ENCODE measurements at places on chromosomes 16 and 17.

- no peak for DNase-seq
Measured at GRCh38 chr16:23572394-23572793, 14.9 kb downstream of the UBFD1 start.

DNA sequence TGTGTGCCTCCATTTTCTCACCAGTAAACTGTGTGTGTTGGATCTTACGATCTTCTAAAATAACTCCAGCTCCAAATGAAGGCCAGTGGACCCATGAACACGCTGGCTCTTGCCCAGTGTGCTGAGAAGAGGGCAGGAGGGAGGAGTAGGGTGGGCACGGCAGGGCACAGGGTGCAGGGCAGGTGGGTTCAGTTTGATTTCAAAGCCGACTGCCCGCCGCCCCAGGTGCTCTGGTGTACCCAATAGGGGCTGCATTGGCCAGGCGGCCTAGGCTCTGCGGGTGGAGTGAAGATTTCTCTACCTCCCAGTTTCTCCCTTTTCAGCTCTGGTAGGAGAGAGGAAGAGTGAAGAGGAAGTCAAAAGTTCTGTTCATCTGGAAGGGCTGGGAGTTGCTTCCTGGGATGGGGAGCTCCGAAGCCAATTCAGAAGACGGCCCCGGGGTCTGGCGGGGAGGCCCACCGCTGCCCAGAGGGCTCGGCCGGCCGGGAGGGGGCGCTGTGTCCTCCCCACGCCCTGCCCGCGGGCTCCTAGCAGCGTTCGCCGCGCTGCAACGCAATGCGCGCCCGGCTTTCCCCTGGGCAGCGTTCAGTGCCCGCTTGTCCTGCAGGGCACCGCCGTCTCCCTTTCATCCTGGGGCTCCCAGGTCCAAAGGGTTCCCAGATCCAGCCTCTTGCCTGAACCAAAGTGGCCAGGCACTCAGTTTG, 1.1 kb upstream of the CRHR1 start:
- peak; percentile 80 for DNase-seq

DNA sequence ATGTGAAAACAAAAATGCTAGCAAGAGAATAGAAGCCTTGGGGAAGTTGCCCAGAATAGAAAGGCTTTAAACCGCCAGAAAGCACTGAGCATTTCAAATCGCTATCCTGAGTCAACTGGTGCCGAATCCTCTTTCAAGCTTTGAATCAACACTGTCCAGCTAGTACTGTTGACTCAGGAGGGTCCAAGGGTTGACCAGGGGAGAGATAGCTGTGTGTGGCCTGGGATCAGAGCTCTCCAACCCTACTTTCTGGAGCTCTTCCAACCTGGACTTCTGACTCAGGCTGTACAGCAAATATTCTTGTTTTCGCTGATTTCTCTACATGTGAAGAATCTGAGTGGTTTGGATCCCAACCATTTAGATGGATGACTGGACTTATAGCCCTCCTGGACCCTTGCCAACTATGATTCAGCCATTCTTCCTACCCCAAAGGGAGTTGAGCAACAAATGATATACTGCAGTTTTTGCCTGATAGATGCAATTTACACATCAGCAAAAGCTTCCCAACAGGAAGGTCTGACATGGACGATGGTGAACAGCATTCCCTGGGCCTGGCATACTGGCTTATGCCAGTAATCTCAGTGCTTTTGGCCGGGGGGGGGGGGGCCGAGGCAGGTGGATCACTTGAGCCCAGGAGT, 154.0 kb upstream of the SDK2 start:
- no peak for DNase-seq

- DNase-seq: peak; percentile 63
Measured at GRCh38 chr16:89922477-89922883, 662 bp upstream of the TUBB3 start.

- no peak for DNase-seq
Measured at GRCh38 chr17:82524540-82524939, 5.0 kb downstream of the FOXK2 start.

GRCh38 chr17:45410144-45411091, 22.3 kb downstream of the ARHGAP27 start:
- DNase-seq: no peak

DNA sequence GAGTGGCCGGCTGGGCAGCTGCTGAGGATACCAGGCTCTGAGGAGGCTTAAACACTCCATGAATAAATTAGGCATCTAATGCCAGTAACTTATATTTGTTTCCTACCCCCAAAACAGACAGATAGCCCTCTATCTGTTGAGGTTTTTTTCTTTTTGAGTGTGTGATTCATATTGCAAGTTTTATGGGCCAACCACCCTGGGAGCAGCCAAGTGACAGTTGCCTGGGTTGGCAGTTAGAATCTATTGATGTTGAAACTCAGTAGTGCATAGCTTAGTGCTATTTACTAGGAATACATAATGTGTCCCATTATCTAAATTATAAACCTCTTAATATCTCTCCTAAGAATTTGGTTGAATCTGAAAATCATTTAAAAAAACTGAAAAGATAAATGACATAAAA, 397.4 kb downstream of the CA10 start:
- DNase-seq: no peak

DNA sequence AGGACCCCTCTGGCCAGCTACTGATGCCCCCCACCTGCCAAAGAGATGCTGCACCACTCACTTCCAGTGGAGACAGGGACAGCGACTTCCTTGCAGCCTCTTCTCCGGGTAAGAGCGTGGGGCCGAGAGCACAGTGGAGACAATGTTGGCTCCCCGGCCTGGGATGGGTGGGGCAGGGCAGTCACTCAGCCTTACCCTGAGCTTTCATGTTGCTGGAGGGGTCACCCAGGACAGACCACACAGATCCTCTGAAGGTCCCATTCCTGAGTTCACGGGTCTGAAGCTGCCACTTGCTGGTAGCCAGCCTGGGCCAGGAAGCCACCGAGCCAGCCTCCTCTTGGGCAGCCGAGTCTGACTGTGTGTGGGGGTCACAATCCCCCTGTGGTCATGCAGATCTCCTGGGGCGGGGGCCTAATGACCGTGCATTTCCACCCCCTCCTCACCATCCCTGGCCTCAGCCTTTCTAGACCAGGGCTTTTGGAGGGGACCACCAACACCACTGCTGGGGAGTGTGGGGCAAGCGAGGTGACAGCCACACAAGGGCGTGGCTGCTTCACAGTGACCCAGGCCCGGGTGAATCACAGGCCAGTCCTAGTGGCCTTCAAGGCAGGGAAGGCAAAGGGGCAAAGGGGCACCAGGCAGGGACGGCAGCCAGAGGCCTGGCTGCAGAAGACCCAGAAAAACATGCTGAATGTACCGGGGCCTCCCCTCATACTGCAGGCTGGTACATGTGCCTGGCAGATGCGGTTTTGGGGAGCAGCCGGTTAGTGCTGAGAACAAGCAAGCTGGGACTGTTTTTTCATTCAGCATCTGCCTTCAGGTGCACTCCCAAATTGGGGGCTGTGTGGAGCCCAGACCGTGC, 10.4 kb downstream of the TAF1C start:
- no peak for DNase-seq

DNA sequence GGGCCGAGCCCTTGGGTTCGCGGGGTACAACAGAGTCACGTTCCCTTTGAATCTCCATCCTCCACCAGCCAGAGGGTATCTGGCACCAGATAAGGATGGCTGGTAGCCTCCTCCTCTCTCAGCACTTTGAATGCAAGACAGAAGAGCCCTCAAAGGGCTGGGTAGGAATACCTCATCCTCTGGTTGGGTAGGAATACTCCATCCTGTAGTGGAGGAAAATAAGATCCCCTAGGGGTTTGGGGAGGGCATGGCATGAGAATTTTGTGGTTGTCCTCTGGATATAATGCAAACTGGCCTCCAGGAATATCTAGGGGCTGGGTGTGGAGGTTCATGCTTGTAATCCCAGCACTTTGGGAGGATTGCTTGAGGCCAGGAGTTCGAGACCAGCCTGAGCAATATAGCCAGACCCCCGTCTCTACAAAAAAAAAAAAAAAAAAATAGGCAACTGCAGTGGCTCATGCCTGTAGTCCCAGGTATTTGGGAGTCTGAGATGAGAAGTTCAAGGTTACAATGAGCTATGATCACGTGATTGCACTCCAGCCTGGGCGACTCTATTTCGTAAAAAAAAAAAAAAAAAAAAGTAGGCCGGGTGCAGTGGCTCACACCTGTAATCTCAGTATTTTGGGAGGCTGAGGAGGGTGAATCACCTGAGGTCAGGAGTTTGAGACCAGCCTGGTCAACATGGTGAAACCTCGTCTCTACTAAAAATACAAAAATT, 2.7 kb downstream of the IGFBP4 start:
- no peak for DNase-seq

DNA sequence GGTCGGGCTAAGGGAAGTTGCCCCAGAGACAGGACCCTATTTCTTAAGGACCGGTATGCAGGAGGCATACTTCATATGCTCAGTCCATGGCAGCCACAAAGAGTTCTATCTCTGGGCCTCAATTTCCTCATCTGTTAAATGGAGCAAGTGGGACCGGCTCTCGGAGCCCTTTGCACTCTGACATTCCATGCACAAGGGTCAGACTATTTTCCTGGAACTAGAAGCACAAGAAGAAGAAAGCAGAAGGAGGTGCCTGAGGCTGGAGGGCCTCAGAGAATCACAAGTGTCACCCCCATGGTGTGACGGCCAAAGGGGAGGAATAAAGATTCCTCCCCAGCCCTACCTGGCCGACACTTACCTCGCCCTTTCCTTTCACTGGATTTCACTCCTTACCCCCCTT, 115.8 kb downstream of the GSG1L start:
- no peak for DNase-seq

- DNase-seq: peak; percentile 31
Measured at GRCh38 chr17:182050-182751, 751 bp upstream of the DOC2B start.

DNA sequence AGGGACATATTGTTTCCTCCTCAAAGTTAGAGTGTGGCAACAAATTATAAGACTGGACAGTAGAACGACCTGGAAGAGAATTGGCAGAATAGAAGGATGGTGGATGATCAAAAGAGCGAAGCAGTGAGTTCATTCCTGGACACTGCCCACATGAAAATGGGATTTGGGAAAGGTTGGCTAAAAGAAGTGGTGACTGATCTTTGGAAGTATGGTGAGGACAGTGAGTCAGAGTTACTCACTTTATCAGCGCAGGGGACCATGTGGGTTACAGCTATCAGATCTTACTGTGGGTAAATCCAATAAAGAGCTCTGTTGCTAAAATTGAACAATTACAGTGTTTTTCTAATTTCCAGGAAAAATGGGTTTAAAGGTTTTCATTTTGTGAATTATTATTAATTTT, 2.7 kb upstream of the TANC2 start:
- no peak for DNase-seq

DNA sequence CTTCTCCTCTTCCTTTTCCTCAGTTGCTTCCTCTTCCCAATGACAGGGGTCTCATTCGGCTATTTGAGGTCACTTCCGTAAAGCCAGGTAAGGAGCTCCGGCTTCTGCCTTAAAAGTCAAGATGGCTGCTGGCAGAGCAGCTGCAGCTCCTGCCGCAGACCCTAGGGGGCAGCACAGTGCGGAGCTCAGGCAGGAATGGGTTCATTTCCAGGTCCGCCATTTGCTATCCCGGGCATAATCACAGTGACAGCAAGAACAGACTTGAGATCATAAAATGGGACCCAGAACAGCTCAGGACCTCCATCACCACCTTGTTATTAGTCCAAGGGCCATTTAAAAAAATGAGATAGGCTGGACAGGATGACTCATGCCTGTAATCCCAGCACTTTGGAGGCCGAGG, 199.5 kb downstream of the ZNF18 start:
- peak; percentile 13 for DNase-seq

DNA sequence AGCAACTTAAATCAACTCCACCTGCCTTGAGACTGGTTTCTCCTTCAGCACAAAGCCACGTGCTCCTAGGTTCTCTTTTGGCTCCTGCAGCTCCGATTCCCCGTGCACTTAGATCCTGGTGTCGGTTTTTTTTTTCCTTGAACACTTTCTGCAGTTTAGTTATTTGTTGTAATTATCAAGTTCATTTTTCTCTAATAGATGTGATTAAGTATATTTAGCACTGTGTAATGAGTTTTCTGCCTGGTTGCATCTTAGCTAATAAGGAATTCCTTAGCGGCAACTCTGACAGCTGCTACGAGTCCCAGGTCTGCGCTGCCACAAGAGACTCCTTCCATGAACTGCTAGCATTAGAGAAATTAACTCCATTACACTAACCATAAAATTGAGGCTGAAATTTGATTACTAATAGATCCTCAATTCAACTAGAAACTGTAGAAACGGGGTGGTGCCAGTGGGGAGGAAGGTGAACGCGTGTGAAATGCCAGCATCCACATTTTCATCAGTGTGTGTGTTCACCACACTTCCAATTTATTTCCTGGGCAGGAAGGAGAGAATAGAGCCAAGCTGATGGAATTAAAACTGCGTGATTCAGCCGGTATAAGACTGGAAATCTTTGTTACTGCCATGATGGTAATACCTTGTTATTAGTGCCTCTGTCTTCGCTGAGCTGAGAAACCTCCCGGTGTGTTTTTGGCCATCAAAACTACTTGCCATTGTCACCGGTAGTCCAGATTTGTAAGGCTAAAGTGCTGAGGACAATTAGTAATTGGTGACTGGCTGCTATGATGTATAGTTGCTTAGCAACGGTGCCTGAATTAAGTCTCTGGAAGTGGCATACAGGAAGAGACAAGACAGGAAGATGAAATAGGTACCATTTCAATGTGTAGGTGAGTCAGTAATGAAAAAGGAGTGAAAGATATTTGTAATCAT, 232.4 kb downstream of the IRX3 start:
- no peak for DNase-seq

- DNase-seq: no peak
Measured at GRCh38 chr17:7080456-7081041, 498 bp upstream of the CLEC10A start.

DNA sequence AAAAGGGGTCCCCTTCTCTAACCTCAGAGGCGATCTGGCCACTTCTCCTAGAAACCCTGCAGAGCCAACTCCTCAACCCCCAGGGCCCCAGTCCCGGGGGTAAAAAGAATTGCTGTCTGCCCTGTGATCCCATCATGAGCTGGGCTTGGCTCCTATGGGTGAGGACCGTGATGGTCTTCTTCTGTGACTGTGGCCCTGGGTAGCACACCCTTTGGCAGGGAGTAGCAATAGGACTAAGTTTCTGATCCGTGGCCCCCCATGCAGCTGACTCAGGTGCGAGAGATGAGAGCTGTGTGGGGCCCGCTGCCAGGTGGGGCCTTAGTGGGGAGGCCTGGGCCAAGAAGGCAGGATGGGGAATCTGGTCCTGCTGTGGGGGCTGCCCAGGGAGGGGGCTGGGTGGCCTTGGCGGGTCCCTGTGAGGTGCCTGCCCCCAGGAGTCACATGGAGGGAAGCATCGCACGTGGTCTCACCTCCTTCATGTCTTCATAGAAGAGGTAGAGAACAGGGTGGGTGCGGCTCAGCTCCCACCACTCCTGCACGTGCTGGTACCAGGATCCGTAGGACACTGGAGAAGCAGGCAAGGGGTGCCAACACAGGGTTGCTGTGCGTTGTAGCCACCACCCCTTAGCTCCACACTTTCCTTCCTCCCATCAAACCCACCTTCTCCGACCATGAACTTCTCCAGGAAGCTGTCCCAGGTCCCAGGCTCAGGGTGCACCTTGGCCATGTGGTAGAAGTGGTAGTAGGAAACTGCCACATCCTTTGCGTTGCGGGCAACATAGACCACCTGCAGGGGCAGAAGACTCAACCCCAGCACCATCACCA, 3.3 kb downstream of the SULT1A1 start:
- no peak for DNase-seq

- no peak for DNase-seq
Measured at GRCh38 chr17:19382531-19383444, 4.2 kb downstream of the MFAP4 start.

GRCh38 chr17:31738488-31738887, 120.6 kb downstream of the COPRS start:
- no peak for DNase-seq

GRCh38 chr17:57629886-57630285, 115.2 kb downstream of the CCDC182 start:
- no peak for DNase-seq
